ENCODE measurements at places on chromosomes 5 and 9.

- no peak for DNase-seq
Measured at GRCh38 chr9:81552581-81552991, 136.8 kb downstream of the TLE1 start.

DNA sequence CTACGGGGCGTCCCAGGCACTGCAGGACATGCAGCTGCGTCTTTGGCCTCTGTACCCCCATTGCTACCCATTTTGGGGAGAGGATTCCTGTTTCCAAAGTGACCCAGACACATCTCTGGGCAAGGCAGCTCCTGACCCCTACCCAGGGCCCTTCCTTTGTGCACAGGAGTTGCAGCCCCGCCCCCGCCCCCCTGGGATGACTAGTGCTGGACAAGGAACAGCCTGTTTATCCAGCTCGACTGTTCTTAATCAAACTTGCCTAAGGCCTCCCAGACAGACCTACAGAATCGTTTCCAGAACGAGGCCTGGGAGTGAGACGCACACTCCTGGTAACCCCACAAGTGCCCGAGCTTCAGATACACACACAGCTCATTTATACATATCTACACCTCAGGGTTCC, 13.2 kb downstream of the DIPK1B start:
- DNase-seq: peak; percentile 91

- DNase-seq: no peak
Measured at GRCh38 chr5:154365823-154366222, 80.0 kb upstream of the SAP30L start.

- no peak for DNase-seq
Measured at GRCh38 chr5:120852222-120852860, 388.2 kb downstream of the PRR16 start.

DNA sequence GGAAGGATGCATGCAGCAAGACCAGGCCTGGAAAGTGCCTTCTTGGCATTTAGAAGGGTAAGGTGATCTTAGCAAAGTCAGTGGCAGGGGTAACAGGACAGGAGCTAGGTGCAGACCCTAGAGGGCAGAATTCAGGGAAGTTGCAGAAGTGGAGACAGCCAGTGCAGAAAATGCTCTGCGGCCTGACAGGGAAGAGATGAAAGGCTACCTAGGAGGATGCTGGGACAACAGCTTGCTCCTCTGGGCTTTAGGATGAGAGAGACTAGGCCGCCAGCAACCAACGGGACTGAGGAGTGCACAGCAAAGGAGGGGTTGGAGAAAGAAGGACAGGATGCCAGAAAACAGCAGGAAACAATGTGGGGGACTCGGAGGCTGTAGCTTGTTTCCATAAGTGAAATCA, 219.9 kb downstream of the FSTL4 start:
- DNase-seq: peak; percentile 37

GRCh38 chr5:10536931-10537579, 26.8 kb upstream of the ANKRD33B start:
- DNase-seq: no peak

- peak; percentile 97 for DNase-seq
Measured at GRCh38 chr5:150138551-150139265, 16.9 kb downstream of the PDGFRB start.

- peak; percentile 60 for DNase-seq
Measured at GRCh38 chr5:82513738-82514137, 235.6 kb upstream of the RPS23 start.

DNA sequence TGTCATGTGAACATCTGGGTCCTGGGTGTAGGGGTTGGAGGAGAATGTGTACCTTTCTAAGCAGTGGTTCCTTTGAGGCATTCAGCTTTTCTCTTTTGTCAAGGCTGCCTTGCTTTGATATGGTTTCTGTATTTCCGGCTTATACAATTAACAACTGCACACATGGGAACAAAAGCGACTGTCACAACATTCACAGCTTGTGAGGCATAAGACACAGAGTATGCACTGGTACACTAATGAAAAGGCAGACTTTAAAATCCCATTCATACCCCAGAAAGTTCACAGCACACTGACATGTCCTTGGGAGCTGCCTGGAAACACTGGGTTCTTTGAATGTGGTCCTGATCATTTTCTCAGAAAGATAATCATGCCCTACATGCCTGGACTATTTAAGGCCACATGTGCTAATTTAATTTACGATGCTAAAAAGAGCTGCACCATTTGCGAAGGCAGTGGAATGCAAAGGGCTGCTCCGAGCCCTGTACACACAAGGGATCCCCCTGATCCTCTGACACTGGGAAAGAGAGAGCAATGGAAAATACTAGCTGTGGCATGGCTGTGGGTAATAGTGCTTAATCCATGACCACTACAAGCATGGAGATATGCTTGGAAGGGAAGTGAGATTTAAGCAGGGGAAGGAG, 131.8 kb downstream of the EFNA5 start:
- no peak for DNase-seq

DNA sequence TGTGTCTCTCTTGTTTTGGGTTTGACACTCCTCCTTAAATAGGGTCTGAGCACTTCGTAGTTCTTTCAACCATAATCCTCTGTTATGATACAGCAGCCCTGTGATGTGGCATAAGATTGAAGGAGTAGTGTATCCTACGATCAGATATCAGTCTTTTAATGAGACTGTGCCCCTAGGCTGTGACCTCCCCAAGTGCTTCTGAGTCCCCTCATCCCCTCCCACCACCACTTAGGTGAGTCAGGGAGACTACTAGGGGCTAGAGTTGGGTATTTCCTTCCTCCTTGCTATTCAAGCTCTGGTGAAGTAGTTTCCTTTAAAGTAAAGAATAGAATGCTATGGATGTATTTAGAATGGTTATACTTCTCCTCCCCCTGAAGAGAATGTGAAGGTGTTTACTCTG, 637.2 kb upstream of the GRAMD2B start:
- DNase-seq: peak; percentile 92
